ENCODE measurements at places on chromosomes 12 and 14.

- DNase-seq = no peak
Observed at GRCh38 chr14:63867933-63868921, 15.4 kb downstream of the SYNE2 start.

DNA sequence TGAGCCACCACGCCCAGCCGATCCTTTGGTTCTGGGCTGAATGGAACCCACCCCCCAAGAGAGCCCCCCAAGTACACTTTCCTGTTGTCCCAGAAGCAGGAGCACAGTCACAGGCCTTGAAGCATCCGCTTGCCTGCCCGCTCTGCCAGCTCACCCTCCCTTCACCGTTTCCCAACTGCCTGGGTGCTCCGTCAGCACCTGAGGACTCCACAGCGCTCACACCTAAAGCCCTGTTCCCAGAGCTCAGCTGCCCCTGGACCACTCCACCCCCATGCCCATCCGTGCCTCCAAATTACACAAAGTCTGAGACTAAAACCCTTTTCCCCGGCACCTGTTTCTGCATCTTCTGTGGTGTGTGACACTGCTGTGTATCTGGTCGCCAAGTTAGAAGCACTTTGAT lies 44.3 kb upstream of the TRAF3 start:
- no peak for DNase-seq

GRCh38 chr14:102437997-102438915 lies 71.3 kb downstream of the ANKRD9 start:
- peak; percentile 25 for DNase-seq

- no peak for DNase-seq
Observed at GRCh38 chr12:87687362-87687761, 341.8 kb downstream of the C12orf50 start.

GRCh38 chr14:72945356-72946027 lies 19.2 kb downstream of the DCAF4 start:
- no peak for DNase-seq

DNA sequence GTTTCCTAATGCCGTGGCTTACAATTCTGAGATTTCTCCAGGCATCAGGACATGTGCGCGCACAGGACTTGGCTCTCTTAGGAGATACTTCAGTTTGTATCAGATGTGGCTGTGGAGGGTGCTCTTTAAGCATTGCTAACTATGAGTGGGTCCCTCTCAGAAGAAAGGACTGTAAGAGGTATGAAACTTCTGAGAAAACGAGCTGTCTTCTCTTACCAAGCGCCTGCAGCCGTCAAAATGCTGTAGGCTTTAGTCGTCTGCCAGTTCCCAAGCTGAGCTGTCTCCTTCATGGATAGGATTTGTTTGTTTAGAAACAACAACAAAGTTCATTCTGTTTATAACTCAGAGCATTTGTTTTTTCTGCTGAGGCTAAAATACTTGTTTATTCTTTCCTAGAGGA lies 16.1 kb upstream of the MANSC4 start:
- no peak for DNase-seq

GRCh38 chr14:105248368-105249181 lies at the start of gene BTBD6:
Gene BTBD6 (plus strand): TSS chr14:105248533. CDS start chr14:105248712, 179 bp downstream.
- DNase-seq = no peak

GRCh38 chr12:48901278-48901677 lies 24.0 kb downstream of the FKBP11 start:
- no peak for DNase-seq

GRCh38 chr12:29782871-29783772 lies 620 bp downstream of the TMTC1 start:
- DNase-seq = no peak

DNA sequence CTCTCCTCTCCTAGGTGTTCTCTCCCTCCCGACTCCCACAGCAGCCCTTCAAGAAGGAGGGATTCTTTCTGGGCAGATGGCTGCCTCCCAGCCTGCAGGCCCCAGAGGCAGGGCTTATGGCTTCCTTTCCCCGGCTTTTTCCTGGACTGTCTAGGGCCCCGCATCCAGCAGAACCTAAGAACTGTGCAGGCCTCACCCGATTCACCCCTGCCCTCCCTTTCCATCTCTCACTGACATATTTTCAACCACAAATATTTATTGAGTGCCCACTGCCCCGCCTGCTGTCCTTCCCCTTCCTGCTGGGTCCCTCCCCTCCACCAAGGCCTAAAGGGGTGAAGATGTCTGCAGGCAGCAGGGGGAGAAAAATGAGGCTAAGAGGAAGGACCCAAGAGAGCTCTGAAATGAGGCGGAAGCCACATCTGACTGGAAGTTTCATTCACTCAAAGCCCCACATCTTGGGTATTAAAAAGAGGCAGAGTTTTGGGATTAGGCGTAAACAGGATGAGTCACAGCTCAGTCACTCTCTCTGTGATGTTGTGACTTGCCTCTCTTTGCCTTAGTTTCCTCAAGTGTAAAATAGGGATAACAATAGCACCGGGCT lies 2.9 kb downstream of the SCNN1A start:
- DNase-seq = peak; percentile 66

GRCh38 chr14:103232031-103232808 lies 101.8 kb upstream of the EIF5 start:
- no peak for DNase-seq

DNA sequence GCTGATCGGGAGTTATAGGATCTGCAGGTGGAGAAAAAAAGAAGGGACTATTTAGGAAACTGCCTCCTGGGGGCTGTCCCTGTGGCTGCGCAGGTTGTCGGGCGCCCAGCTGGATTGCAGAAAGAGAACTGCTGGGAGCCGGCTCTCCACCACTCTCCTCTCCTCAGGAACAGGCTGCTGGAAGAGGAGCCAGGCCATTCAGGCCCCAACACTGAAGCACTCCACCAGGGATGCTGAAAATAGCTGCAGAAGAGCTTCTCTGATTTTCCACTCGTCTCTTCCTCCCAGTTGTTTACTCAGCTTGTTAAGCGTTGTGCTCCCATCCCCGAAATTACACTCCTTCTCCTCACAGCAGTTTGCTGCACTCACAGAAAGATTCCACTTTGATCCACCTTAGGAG lies 347.3 kb downstream of the GLT1D1 start:
- DNase-seq = no peak

- DNase-seq = no peak
Observed at GRCh38 chr14:21197418-21198205, 41.7 kb upstream of the OR5AU1 start.

DNA sequence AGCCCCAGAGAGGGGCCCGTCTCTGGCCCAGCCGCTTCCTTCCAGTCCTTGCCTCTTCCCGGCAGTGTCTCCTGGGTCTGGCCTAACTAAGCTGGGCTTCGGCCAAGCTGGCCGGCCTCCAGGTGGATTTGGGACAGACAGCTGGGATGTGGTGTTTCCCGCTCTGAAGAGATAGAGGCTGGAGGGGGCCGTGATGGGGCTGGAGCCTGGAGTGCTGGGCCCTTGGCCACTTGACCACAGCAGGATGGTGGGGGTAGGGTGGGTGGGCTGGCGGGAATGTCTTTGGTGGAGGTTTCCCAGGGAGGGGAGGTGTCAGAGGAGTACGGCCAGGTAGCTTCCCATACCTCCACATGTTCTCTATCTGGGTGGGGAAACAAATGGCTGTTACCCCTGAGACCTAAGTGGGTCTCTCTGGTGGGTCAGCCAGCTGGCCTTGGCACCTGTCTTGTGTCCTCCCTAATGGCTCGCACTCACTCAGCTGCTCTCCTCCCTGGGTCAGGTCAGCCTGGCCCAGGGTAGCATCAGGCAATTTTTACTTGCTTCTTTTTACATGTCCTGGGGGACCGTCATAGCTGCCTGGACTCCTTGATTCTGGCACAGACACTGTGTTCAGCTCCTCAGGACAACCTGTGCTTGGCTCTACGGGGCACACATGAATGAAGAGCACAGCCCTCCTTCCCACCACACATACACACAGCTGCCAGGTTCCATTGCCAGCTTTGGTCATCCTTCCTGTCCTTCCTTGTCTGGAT lies 19.8 kb upstream of the PGF start:
- no peak for DNase-seq

DNA sequence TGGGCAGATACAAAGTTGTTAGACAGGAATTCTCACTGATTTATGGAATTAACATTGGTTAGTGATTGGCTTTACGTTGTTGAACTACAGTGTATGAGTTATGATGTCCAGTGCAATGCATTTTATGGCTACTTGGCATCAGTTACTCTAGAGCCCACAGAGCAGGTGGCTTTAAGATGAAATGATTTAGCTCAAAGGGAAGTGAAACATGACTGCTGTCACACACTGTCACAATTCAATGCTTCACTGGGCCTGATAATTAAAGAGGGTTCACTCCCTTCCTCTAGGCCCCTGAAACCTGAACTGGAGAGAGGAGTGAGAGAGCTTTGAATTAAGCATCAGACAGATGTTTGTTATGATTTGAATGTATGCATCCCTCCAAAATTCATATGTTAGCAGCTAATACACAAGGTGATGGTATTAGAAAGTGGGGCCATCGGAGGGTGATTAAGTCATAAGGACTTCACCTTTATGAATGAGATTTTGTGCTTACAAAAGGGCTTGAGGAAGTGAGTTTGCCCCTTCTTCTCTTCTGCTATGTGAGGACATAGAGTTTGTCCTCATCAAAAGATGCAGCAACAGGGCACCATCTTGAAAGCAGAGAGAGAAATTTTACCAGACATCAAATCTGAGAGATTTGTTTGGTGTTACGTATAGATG lies 175.8 kb upstream of the GRIN2B start:
- no peak for DNase-seq

GRCh38 chr12:112574896-112575558 lies 156.3 kb downstream of the PTPN11 start:
- DNase-seq = no peak

GRCh38 chr14:102804858-102805257 lies 27.6 kb downstream of the TRAF3 start:
- no peak for DNase-seq

GRCh38 chr12:48572326-48572725 lies 2.5 kb upstream of the LALBA start:
- no peak for DNase-seq

GRCh38 chr12:115404761-115405470 lies 720.9 kb upstream of the TBX3 start:
- DNase-seq = peak; percentile 30

DNA sequence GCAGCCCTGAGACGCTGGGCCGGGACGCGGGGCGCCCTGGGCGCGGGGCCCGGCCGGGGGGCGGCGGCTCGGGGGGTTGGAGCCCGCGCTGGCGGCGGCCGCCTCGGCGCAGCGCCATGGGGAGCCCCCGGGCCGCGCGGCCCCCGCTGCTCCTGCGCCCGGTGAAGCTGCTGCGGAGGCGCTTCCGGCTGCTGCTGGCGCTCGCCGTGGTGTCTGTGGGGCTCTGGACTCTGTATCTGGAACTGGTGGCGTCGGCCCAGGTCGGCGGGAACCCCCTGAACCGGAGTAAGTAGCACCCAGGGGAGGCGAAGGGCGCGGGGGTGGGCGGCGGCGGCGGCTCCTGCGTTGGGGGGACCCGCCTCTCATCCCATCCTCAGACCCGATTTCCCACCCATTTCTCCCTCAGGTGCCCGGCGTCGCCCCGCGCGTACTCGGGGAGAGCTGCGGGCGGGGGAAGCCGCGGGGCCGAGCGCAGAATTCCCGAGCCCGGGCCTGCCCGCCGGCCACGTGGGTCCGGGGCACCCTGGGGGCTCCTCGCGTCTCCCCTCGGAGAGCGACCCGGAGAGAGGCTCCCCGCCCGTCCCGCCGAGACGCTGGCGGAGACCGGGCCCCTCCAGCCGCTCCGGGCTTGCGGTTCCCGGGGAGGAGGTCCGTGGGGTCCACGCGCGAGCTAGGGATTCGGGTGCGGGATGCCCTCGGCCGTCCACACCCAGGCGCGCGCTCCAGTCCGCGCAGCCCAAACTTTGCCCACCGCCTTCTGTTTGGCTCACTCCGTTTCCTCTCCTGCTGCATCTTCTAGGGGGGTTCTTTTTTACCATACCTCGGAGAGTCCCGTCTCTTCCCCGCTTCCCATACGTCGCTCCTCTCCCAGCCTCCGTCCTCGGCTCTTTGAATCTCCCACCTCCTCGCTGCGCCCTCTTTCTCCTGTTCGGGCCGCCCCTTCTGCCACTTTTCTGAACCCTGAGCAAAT lies 807 bp downstream of the B4GALNT3 start:
- no peak for DNase-seq

DNA sequence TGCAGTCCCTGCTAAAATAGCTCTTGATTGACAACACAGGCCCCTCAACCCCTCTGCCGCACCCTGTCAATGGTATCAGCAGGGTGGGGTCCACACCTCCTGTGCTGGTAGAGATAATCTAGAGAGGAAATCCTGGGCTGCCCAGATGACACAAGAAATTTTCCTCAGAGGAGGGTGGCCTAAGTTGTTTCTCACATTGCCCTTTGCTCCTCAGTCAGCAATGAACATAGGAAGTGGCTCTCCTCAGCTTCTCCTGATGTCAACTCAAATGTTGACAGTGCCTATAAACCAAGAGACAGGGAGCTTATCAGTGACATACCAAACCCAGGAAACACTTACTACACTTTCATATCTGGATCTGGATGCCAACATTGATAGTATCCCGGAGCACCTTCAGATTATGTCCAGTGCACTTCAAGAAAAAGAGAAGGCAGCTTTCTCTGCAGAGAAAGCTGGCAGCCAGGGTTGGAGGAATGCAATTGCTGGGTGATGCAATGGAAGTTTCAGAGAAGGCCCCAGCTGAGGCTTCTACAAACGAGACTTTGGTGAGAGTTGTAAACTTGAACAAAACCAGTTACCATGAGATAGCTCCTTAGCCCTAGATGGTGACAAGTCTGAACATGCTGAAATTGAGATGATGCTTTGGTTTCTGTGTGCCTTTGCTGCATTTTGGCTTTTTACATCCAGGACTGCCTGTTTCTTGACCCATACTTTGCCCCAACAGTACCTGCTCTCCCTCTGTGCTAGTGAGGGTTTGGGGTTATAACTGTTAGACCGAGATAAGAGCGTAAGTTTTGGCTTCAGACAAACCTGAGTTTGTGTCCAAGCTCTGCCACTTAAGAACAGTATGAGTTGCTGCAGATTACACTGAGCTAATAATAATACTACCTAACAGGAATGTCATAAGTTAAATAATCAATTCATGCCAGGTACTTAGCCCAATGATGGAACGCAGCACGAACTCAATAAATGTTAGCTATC lies 183.5 kb downstream of the NUAK1 start:
- no peak for DNase-seq

GRCh38 chr14:35301735-35302528 lies 9.8 kb downstream of the PSMA6 start:
- no peak for DNase-seq

GRCh38 chr12:42507565-42507964 lies 82.0 kb downstream of the PRICKLE1 start:
- DNase-seq = no peak

- no peak for DNase-seq
Observed at GRCh38 chr14:76012354-76012753, 26.8 kb downstream of the IFT43 start.

GRCh38 chr12:10154145-10154496 lies 17.8 kb downstream of the OLR1 start:
- DNase-seq = no peak

Data from keratinocyte (primary cell).